ENCODE measurements at places on chromosomes 2 and 18.

DNA sequence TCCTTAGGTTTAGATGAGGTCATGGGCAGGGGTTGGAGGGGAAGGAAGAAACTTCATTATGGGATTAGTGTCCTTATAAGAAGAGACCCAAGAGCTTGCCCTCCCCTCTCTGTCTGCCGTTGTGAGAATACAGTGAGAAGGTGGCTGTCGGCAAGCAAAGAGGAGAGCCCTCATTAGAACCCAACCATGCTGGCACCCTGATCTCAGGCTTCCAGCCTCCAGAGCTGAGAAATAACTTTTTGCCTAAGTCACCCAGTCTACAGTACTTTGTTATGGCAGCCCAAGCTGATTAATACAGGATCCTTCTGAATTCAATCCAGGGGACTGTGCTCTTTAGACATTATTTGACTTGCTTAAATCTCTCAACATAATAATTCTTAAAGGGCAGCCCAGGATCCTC, 209.0 kb downstream of the RNF152 start:
- DNase-seq: no peak

DNA sequence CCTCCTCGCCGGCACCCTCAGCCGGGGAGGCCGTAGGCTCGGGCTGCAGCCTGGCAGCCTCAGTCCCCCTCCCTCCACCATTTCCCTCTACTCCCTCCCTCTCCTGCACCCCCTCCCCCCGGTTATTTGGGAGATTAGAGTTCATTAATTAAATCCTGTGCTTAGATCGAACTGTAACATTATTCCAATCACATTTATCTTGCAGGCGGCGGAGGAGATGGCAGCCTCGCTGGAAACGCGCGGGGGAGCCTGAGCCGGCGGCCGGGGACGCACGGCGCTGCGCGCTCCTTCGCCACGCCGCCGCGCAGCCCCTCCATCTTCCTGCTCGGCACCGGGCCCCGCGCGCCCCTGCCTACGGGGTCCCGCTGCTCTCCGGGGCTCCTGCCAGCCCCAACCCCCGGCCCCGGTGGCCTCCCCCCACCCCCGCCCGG, at the start of gene ST8SIA3:
ST8SIA3 (plus strand) TSS at position 287 of the 431 bp plus-strand sequence. CDS start 290 bp downstream, outside the sequence.
- no peak for DNase-seq

GRCh38 chr2:113263546-113263945, 15.2 kb downstream of the PAX8 start:
- DNase-seq: no peak

- no peak for DNase-seq
Observed at GRCh38 chr2:231769170-231770136, 11.6 kb downstream of the PDE6D start.

GRCh38 chr2:124018890-124019289, 6.2 kb upstream of the CNTNAP5 start:
- no peak for DNase-seq

DNA sequence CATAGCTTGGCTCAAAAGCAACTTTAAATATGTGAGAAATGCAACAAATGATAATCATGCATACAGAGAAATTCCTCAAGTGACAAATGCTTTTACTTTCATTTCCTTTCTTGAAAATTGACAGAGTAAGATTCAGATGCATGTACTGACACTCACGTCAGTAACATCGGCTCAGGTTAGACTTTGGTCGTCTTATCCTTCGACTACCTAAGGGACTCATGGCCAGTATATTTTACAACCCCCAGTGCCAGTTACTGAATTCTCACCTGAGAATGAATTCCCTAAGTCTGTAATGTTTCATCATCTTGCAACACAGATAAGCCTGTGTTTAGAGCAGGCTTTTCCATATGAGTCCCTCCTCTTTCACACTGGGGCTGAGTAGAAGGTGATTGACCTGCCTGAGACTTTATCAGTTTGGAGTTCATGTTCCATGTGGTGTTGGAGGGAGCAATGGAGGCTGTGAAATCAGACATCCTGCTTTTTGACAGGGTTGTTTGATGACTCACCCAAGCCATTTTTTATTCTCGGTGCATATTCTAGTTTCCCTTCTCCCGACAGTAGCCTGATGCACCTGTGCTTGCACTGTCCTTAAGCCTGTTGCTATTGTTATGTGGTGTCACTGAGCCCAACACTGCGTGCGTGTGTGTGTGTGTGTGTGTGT, 30.5 kb upstream of the ATP8B1 start:
- peak; percentile 33 for DNase-seq

DNA sequence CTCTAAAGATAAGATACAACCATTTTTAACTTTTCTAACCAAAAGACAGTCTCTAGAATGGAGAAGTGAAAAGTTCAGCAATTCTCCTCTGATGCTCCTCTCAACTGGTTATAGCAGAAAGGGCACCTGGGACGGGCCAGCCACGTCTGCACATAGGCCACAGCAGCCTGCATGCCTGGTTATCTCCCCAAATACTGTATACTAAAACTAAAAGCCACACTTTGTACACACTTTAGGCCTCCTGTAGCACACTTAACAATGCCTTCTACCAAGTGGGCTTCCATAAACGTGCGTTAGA, 179.1 kb downstream of the ANKRD44 start:
- DNase-seq: no peak

GRCh38 chr2:138170485-138170884, 206.2 kb downstream of the HNMT start:
- DNase-seq: no peak

DNA sequence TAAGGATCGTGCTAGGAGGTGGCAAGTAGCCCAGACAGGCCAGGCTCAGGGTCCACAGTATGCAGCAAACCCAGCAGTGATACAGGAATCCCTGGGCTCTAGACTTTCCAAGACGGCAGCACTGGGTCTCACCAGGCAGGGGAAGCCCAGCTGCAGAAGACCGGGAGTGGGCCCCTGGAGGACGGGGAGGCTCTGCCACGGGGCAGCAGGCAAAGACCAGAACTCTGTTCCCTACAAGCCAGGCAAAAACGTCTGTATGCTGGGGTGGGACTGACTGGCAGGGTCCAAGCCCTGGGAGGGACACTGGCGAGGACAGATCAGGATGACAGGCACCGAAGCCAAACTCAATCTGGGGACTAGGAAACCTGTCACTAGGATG, 98.9 kb upstream of the SEC11C start:
- no peak for DNase-seq

GRCh38 chr18:58721566-58722239, 50.4 kb downstream of the MALT1 start:
- DNase-seq: no peak

DNA sequence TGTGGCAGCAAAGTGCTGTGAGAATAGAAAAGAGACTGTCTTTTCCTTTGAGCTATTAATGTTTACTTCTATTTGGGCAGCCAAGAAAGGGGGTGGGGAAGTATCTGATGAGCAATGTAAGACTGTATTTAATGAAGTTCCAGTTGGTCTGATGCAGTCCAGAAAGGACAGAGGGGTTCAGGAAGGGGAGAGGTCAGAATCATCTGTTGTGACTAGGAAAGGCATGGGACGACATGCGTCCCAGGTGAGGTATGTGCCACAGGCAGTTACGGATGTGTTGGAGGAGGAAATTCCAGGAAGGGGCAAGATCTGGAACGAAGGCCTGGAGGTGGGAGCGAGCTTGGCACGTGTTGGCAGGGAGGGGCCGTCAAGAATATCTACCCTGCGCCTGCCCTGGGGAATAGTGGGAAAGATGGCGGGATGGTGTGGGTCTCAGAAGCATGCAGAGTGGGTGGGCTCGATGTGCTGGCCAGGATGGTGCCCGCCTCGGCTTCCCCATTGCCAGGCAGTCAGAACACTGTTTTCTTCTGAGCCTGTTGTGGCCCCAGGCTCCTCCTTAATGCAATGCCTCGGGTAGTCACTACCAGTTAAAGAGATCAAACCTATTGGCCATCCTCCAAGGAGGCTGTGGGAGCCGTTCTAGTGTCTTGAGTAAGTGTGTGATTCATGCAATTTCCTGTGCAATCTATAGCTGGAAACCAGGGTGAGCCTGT, 57.8 kb upstream of the TXNDC2 start:
- DNase-seq: no peak

DNA sequence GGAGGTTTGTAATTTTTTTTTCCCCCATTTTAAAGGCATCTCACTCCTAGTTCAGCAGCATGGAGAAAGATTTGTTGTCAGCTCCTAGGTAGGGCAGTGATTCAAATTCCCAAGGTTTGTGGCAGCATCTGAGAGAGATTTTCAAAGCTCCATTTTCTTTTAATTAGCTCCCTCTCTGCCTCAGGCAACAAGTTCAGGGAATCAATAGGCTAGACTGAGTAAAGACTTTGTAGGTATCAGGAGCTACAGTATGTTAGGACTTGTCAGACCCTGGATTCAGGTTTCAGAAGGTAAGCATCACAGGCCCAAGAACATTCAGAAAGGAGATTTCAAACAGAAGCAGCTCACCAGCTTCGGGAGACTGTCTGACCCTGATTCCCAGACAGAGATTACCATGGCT, 273.3 kb upstream of the ERBB4 start:
- DNase-seq: no peak

GRCh38 chr18:5979971-5980457, 84.7 kb upstream of the TMEM200C start:
- DNase-seq: no peak

DNA sequence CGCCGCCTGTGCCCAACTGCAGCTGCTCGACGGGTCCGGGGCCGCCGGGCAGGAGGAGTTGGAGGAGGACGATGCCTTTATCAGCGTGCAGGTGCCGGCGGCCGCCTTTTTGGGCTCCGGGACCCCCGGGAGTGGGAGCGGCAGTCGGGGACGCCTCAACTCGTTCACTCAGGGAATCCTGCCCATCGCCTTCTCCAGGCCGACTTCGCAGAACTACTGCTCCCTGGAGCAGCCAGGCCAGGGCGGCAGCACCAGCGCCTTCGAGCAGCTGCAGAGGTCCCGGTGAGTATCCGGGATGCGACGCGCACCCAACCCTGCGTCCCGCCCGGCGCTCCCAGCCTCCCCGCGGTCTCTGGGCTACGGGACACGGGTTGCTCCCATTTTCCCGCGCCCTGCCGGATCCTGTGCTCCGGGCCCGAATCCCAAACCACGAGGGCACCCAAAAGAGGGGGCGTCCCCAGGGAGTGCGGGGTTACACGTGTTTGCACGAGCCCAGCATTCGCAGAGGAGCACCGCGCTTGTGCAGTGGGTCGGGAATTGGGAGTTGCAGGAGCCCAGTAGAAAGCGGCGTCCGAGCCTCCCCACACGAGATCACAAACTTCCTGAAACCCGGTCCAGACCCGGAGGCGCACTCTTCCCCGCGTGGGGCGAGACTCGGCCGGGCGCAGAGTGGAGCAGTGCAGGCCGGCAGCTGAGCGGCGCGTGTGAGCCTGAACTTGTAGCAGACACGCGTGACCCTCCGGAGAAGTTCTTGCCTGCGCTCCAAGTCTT, 1.2 kb downstream of the CABLES1 start:
- peak; percentile 19 for DNase-seq

GRCh38 chr2:205657579-205657978, 24.7 kb upstream of the NRP2 start:
- DNase-seq: no peak

DNA sequence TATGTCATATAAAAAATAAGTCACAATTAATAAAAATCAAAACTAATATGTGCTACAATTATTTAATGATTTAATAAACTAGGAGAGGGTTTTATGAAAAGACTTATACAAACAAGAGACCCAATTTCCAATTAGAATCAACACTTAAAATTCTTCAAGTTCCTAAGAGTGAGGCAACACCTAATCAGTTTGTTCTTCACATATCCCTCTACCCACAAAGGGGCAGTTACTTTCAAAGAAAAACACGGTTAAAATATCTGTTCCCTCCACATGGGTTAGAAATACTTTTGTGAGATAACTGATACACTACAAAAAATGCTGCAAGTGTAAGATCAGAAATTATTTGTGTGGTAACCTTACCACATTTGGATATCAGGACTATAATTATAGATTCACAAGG, 357.0 kb downstream of the ERBB4 start:
- no peak for DNase-seq
